Activated T-helper 1 cell treated with anti-CD3 and anti-CD28 coated beads, Interleukin-2, amount 50 U/mL, for 16 hours (primary cell): ENCODE measurements at places on chromosomes 6 and 20.

GRCh38 chr20:37329481-37330165 lies 16.3 kb upstream of the SRC start:
- DNase-seq, result no peak

DNA sequence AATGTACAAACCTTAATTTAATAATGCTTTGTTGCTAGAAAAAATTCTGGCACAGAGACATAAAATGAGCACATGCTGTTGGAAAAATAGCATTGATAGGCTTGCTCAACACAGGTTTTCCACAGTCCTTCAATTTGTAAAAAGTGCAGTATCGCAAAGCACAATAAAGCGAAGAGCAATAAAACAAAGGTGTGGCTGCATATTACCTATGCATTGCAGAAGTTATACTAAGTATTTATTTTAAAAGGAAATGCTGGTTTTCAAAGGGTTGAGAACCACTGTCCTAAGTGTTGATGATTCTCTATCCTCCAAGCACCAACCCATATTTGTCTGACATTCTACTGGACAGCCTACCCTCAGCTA lies 54.1 kb upstream of the CAP2 start:
- no peak for DNase-seq

DNA sequence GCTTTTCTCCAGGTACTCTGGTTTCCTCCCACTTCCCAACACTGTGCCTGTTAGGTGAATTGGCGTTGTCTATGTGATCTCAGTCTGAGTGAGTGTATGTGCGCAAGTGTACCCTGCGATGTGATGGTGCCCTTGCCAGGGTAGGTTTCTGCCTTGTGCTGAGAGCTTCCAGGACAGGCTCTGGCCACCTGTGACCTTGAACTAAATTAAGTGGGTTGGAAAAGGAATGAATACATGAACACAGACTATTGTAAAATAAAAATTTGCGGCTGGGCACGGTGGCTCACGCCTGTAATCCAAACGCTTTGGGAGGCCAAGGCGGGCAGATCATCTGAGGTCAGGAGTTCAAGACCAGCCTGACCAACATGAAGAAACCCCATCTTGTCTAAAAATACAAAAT lies 678.0 kb downstream of the DHX35 start:
- DNase-seq, result no peak

DNA sequence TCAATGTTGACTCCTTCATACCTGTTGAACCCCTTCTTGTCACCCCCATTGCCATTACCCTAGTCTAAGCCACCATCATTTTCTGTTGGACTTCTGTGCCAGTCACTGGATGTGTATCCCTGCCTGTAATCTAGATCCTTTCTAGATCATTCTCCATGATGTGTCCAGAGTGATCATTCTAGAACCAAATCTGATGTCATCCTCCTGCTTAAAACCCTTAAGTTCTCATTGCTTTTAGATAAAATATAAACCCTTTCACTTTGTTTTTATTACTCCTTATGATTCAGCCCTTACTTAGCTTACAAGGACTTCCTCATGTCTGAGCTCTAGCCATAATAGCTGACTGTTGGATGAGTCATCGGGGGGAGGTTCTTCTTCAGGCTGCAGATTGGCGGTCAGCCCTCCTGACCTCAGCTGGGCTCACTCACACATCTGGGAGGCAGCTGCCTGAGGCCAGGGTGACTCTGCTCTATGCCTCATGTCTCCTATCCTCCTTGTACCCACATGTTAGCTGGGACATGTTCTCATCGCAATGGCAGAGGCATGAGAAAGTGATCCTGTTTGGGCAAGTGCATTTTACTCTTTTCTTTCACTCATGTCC lies 287.6 kb downstream of the ESR1 start:
- DNase-seq, result no peak
